ENCODE measurements at places on chromosomes 4 and X. TPM values are rescaled to one million over a fixed set of nuclear protein-coding genes. Genes with fewer than 3 reads are reported as not detected.

- H3K27me3 ChIP-seq = no peaks in the 10 kb centered on the region
- no peaks in the 10 kb centered on the region for H3K36me3 ChIP-seq
- H3K4me1 ChIP-seq = no peaks in the 10 kb centered on the region
- no peak for DNase-seq
- H3K4me3 ChIP-seq = no peak overlapping the region
These were observed 61.5 kb downstream of the GSPT2 start for GRCh38 chrX:51804741-51805140.

DNA sequence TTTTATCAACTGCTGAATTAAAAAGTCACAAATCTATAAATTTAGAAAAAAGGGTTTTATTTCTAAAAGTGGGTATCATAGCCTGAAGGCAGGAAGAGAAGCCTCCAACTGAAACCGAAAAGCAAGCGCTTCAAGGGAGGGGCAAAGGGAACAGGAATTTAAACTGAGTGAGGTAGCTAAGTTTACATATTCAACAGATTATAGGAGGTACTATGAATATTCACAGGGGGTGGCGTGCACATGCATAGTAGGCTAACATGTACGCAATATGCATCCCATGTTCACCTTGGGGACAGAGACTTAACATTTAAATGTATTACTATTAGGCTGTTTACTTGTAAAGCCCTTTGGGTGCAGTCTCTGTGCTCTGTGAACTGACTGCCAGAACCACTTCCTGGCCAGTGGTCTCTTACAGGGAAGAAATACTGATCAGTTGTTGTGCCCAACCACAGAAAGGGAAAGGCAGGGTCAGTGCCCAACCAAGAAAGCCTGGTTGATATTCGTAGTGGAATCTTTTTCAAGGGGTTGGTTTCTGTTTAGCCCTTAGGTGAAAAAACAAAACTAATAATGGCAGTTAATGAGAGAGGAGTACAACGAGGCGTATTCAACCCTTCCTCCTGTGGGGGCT lies 168.7 kb upstream of the GALNTL6 start:
- no peak overlapping the region for H3K27ac ChIP-seq
- DNase-seq = no peak
- no peaks in the 10 kb centered on the region for H3K27me3 ChIP-seq
- no peaks in the 10 kb centered on the region for H3K36me3 ChIP-seq
- no peaks in the 10 kb centered on the region for H3K4me1 ChIP-seq

- no peak overlapping the region for H3K27ac ChIP-seq
- no peak overlapping the region for H3K4me3 ChIP-seq
- no peaks in the 10 kb centered on the region for H3K36me3 ChIP-seq
- no peaks in the 10 kb centered on the region for H3K27me3 ChIP-seq
These were observed 156.8 kb downstream of the TEX13A start for GRCh38 chrX:105063743-105064142.

GRCh38 chr4:54567327-54567726 lies 90.4 kb upstream of the KIT start:
- no peaks in the 10 kb centered on the region for H3K27me3 ChIP-seq
- no peak overlapping the region for H3K27ac ChIP-seq
- no peak for DNase-seq

Gene PABPC1L2B
- not detected for total RNA-seq
